ENCODE measurements at places on chromosomes 5 and 9.

DNA sequence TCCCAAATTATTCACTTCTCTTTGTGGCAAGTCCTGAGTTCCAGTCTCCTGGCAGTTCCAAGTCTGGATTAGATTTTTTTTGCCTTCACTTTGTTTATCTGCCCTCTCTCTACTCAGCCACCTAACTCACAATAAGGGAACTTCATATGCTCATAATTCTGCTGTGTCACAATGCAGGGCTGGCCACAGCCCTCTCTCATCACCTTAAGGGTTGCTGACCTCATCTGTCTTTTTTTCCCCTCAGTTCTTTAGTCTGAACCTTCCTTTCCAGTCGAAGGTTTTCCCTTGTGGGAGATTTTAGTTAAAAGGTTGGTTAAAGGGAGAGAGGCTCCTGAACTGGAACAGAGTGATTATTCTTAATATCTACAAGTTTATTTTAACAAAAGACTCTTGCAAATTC is 4.1 kb downstream of the BAG1 start:
- no peak for DNase-seq

- no peak for DNase-seq
These were observed 607.9 kb downstream of the RAB3C start for GRCh38 chr5:59190746-59191145.

GRCh38 chr9:77271023-77271690 is 93.8 kb downstream of the VPS13A start:
- DNase-seq = no peak

DNA sequence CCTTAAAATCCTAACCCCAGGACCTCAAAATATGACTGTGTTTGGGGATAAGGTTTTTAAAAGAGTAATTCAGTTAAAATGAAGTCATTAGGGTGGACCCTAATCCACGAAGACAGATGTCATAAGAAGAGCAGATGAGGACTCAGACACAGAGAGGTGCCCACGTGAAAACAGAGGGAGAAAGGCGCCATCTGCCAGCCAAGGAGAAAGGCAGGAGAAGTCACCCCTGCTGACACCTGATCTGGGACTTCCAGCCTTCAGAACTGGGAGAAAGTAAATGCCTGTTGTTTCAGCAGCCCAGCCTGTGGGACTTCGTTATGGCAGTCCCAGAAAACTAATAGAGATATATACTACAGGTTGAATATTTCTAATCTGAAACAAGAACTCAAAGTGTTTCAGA is 67.4 kb downstream of the ROR2 start:
- DNase-seq = no peak

- DNase-seq = no peak
These were observed 258.7 kb upstream of the RASA1 start for GRCh38 chr5:87008751-87009560.

DNA sequence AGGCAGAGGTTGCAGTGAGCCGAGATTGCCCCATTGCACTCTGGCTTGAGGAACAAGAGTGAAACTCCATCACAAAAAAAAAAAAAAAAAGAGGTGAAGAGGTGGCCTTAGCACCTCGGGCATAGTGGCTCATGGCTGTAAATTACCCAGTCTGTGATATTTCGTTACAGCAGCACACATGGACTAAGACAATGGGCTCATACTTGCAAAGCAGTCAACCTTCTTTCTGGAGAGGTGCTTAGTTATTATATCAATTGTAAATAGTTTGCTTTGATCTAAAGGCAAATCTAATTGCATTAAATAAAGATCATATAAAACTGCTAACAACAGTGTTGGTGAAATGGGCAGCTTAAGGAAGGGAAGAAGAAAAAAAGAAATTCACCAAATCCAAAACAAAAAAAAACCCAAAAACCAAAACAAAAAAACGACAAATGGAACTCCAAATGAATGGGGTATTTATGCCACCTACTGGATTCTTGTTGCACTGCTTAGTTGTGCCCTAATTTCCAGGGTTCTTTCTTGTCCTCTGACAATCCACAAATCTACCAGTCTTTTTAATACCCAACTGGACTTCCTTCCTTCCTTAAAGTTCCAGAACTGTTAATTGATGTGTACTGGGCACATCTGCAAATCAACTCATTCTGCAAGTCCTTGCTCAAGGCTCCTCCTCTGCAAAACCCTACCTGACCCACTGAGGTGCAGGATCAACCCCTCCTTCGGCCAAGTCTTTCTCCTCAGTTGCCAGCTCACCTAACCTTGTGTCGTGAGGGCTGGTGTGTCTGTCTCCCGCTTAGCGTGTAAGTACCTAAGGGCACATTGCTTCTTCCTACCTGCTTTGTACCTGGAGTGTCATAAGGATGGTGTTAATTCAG is 35.0 kb upstream of the DMRT1 start:
- no peak for DNase-seq

DNA sequence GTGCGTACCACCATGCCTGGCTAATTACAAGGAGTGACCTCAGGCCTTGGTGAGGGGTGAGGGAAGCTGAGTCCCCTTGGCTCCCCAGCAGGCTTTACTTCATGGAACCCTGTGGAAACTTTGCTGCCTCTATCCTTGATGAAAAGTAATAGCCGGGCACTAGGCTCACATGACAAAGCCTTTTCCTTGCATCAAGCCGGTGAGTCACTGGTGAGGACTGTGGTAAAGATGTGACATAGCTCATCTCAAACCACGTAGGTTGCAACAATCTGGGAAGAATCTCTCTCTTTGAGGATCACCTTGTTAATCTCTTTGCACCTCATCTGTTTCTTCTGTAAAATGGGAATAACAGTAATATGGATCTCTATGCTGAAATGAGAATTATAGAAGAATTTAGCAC is 116.3 kb upstream of the SLC25A48 start:
- no peak for DNase-seq

DNA sequence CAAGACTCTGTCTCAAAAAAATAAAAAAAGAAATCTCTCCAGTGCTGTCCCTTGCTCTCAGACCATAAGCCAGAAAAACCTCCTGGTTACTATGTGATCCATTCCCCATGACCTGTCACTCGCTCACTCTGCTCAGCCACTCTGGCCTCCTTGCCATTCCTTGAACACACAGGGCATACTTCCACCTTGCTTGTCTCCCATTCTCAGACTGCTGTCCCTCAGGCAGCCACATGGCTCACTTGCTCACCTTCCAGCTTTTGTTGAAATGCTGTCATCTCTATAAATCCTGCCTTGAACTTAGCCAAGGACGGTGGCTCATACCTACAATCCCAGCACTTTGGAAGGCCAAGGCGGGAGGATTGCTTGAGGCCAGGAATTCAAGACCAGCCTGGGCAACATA is 82.9 kb downstream of the UGCG start:
- no peak for DNase-seq

DNA sequence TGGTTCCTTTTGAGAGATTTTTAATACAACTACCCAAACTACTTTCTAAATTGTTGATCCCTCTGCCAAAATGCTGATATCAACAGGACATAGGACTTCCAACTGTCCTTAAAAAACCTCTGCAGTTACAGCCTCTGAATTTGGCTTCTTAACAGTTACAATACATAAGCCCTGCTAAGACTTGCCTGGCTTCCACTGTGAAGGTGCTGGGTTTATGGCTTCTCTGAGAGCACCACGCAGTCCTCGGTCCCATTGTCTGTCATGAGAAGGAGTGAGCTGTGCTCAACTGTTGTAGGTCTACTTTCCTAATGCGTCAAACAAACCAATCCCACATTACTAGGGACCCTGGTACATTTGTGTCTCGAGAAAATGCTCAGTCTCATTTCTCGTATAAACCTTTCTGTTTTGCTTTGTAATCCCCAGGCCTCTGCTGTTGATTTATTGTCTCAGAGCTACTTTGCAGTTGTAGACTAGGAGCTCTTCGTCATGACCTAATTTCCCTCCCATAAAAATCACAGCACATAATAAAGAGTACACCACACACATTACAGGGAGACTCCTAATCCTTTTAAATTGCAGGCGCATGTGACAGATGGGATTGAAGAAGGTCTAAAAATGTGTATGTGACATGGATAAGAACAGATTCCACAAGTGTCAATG is 274.9 kb downstream of the NR3C1 start:
- no peak for DNase-seq

DNA sequence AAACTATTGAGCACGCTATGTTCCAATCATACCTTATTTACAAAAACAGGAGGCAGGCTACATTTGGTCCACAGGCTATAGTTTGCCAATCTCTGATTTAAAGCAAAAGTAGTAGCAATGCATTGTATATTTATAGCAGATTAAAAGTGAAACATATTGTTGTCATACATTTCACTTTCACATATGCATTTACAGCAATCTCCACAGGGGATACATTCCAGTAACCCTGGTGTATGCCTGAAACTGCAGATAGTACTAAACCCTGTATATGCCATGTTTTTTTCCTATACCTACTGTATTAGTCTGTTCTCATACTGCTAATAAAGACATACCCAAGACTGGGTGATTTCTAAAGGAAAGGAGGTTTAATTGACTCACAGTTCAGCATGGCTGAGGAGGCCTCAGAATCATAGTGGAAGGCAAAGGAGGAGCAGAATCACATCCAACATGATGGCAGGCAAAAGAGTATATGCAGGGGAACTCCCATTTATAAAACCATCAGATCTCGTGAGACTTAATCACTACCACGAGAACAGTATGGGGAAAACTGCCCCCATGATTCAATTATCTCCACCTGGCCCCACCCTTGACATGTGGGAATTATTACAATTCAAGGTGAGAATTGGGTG is 5.9 kb upstream of the CSF1R start:
- DNase-seq = no peak

GRCh38 chr5:14263113-14263512 is 120.0 kb downstream of the TRIO start:
- no peak for DNase-seq

DNA sequence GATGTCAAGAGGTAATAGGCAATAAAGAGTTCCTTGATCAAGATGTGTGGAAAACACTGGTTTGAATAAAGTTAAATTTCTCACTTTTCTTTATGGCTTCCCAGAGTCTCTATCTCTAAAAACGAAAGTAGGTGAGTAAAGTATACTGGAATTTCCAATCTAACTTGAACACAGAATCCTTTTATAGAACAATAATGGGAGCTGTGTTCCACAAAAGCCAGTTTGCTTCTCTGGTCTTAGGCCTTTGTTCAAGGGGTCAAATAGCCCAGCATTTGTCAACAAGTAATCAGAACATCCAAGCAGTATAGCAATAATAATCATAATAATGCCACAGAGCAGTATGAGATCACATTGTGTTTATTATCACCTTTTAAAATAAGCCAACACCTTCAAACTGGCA is 20.2 kb downstream of the ATP10B start:
- DNase-seq = no peak

- DNase-seq = no peak
These were observed 1.4 kb upstream of the LHFPL2 start for GRCh38 chr5:78649861-78650496.

- DNase-seq = no peak
These were observed 47.4 kb downstream of the ABHD17B start for GRCh38 chr9:71863631-71864030.

DNA sequence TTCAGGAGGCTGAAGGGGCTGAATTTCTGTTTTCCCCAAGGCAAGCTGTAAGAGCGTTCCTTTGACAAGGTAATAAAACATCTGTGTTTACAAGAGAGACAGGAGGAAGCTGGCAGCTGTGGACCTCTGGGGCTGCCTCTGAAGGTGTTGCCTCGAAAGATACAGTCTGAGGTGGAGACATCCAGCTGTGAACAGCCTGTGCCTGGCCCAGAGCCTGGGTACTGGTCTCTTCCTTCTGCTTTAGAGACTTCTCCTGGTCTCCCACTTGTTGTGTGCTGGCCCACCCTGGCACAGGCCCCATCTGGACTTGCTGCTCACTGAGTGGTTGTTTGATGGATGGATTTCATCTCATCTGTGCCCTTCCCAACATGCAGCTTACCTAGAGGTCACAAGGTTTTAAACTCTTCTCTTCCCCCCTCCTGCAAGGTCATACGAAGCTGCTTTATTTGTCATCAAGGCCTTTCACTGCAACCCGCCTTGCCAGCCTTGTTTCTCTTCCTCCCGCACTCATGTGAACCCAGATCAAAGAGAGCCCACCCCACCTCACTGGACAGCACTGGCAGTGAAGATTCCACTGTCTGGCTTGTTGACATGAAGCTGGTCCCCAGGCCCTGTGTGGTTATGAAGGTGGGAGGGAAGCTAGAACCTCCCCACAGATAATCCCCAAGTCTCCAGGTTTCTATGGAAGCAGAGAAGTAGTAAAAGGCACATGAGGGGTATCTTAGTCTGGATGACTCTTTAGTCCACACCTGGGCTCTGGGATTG is 35.0 kb upstream of the ALDH1B1 start:
- DNase-seq = no peak

DNA sequence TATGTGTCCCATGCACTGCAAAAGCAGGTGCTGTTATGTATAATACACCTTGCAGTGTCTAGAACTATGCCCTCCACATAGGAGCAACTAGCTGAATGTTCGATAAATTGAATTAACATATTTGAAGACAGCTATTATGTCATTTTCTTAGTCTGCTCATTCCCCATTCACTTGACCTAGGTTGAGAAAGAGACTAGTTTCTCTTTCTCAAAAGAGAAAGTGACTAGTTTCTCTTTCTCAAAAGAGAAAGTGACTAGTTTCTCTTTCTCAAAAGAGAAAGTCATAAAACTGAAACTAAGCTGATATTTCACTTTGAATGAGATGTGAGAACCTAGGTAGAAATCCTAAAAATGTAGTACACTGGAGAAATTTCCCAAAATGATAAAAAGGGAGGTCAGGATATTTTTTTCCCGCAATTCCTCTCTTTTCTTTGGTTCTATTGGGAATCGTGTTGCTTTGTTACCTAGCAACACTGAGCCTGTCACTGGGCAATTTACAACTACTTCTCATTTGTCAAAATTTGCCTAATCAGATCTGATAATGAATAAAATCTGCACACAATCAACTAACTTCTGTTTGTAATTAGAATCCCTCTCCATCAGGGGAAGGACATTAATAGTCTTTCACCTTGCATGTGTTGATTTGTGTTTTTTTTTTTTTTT is 132.0 kb upstream of the GRIA1 start:
- DNase-seq = no peak

DNA sequence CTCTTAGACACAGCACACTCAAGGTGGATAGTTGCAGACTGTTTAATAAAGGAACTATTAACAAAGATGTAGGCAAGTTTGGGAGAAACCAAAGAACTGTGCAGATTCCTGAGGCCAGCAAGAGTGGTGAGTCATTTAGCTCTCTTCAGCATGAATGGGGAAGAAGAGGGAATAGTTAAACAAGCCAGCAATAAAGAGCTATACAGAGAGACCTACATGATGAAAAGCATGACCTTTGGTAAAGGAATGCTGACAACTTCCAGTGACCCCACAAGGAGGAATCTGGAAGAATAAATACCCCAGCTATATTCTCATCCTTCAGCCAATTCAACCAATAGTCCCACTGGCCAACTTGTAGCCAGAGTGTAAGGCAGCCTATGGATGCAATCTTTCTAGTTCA is 706.0 kb upstream of the GRAMD2B start:
- DNase-seq = no peak

- DNase-seq = no peak
These were observed 31.4 kb upstream of the BRD3 start for GRCh38 chr9:134099123-134099761.

DNA sequence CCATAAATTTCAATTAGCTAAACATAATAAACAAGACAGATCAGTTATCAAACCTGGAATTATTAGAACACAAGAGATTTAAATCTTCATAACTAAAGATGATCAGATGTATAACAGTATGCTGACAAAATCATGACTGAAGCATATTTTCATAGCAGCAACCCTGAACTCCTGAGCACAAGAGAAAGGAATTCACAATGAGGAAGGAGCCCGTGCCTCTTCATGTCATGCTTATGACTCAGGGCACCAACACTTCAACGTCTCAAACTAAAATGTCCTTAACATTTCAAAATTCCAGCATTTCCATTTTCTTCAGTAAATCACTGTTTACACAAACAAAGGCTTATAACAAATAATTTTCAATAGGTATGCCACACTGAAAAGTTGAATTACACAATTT is 6.7 kb downstream of the AP3B1 start:
- DNase-seq = no peak

GRCh38 chr5:9644630-9645029 is 14.5 kb upstream of the TAS2R1 start:
- no peak for DNase-seq

Measured in stimulated activated CD8-positive, alpha-beta memory T cell treated with anti-CD3 and anti-CD28 coated beads, Interleukin-7, amount 100 ng/mL, for 1 hour (primary cell).